Right cardiac atrium (tissue), 5 donors: ENCODE measurements at places on chromosomes 6 and 20. TPM values are rescaled to one million over a fixed set of nuclear protein-coding genes. Genes with fewer than 3 reads are reported as not detected.
A peak's percentile ranks its signal among the peaks of the same experiment; 100 is the strongest.

Gene TP53TG5
- total RNA-seq, result 1.5 TPM

Gene SAMD10
- 3.3 TPM for total RNA-seq

- no peak for DNase-seq
Measured at GRCh38 chr6:3230900-3231246, 3.4 kb upstream of the TUBB2B start.

- DNase-seq, result no peak
Measured at GRCh38 chr6:157631412-157631811, 191.6 kb upstream of the SNX9 start.

GRCh38 chr6:225121-225721 is 67.1 kb upstream of the DUSP22 start:
- DNase-seq, result peak; percentile 51

DNA sequence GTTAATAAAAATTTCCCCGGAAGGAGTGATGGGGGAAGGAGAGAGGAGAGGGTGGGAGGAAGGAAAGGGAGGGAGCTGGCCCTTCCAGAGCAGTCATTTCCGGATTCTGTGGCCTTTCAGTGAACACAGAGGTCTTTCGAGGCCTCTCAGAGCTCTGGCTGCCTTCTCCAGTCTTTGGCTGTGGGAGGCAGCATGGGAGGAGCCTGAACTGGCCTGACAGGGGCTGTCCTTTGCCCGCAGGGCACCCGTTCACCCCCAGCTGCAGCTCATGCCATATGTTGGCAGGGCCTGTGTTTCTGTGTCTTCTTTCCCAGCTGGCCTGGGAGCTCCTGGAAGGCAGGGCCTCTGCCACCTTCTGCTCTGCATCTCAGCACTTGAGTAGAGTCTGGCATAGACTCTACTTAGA is 95.5 kb downstream of the PPP1R14C start:
- DNase-seq, result peak; percentile 33

GRCh38 chr6:112443179-112444065 is 96.3 kb downstream of the RFPL4B start:
- DNase-seq, result peak; percentile 84

DNA sequence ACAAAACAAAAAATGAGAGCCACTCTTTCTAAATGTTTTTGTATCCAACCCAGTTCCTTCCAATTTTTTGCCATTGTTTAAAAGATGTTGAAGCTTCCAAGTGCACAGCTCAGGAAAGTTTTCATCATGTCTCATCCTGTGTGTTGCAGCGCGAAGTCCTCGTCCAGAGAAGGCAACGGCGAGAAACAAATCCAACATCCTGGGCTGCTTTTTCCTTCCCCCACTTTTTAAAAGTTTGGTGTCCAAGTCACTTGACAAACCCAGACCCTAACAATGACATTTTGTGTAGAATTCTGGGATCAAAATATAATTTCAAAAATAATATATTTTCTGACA is 92.3 kb downstream of the ANKRD60 start:
- DNase-seq, result no peak

- no peak for DNase-seq
Measured at GRCh38 chr6:139943391-139943790, 568.9 kb upstream of the CITED2 start.

DNA sequence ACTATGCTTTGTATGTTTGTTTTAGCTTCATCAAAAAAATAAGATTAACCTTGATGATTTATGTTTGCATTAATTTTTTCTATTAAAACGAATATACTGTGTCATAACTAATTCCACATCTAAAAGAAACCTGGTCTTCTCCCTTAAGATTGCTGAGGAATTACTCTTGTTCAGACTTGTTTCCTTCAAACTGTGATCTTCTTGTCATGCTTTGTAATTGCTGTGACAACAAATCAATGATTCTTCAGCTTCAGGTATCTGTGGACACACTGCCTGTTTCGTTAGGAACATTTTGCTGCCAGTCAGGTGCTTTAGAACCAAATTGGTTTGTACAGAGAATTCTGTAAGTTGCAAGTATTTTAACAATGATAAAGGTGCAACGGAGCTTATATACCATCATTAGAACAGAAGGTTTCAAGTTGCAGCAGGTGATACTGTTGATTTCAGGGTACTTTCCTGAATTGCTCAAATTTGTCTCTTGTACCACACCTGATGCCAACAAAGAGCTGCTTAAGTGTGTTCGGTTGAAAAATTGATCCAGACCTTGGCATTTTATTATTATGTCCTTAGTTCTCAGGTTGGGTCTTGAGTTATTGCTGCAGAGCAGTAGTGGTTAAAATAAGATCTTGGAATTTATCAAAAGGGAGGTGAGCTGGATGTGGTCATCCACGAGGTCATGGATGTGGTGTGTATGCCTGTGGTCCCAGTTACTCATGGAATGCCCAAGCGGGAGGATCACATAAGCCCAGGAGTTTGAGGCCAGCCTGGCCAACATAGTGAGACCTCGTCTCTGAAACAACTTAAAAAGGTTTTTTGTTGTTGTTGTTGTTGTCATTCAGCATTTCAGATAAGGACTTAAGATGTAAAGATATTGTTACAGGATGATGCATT is 19.5 kb downstream of the SYTL3 start:
- DNase-seq, result no peak

- no peak for DNase-seq
Measured at GRCh38 chr6:104396077-104396476, 463.6 kb downstream of the HACE1 start.

DNA sequence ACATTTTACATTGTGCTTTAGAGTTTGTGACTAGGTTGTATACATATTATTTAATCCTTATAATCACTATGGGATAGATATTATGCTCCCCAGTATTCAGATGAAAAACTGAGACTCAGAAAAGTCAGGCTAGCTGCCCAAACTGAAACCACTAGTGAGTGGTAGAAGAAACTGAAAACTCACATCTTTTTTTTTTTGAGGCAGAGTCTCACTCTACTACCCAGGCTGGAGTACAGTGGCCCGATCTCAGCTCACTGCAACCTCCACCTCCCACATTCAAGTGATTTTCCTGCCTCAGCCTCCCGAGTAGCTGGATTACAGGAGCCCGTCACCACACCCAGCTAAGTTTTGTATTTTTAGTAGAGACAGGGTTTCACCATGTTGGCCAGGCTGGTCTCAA is 22.2 kb downstream of the RNF24 start:
- no peak for DNase-seq
